Activated CD4-positive, alpha-beta T cell treated with anti-CD3 and anti-CD28 coated beads, Interleukin-2, Interleukin-4, amounts not matched to agents 100 ng/mL and 50 ng/mL, durations not matched to agents 16 hours and 8 hours (primary cell): ENCODE measurements at places on chromosomes 7 and 10.

DNA sequence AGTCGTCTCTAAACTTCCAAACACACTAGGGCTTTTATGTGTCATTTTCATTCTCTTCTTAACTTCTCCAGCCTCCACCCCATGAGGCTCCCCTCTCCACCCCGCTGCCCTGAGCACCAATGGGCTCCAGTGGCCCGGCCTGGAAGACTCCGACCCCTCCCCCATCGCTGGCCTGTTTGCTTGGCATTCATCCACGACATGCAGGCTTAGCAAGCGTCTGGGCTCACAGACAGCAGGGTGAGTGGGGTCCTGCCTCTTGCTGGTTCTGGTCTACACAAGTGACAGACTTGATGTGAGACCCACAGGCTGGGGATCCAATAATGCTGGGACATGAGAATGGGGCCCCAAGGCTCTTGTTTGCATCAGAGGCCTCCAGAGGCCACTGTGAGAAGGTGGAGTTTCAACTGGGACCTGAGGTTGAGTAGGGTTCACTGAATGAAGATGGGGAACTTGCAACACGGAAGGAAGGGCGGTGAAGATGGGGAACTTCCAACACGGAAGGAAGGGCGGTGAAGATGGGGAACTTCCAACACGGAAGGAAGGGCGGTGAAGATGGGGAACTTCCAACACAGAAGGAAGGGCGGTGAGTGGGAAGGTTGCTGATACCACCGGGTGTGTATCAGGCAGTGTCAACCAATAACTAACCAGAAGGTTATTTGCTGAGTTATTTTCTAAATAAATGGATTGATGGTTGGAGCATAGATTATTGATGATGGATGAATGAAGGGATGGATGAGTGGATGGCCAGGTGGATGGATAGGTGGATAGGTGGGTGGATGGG, 14.0 kb downstream of the KNDC1 start:
- no peak for DNase-seq

GRCh38 chr7:151895008-151895630, 18.2 kb upstream of the PRKAG2 start:
- DNase-seq = no peak

- peak; percentile 44 for DNase-seq
These were observed 694 bp upstream of the WASL start for GRCh38 chr7:123749537-123749857.

DNA sequence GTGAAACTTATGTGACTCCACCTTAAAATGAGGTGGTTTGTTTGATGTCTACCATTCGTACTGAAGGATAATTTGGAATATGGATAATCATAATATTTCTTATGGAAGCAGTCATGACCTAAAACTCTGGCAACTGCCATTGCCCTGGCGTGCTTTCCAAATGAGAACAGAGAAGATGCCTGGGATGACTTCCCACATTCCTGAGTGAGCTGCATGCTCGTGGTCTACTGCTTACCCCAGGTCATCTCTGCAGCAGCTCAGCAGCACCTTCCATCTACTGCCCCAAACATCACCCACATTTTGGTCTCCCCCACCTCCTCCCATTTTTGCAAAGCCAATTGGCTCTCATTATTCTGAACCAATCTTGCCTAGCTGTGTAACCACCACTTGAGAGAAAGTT, 40.1 kb downstream of the LYZL1 start:
- no peak for DNase-seq
